Activated B cell treated with CpG ODN at 0.5 μM for 24 hours (primary cell): ENCODE measurements at places on chromosomes 13 and 19.

DNA sequence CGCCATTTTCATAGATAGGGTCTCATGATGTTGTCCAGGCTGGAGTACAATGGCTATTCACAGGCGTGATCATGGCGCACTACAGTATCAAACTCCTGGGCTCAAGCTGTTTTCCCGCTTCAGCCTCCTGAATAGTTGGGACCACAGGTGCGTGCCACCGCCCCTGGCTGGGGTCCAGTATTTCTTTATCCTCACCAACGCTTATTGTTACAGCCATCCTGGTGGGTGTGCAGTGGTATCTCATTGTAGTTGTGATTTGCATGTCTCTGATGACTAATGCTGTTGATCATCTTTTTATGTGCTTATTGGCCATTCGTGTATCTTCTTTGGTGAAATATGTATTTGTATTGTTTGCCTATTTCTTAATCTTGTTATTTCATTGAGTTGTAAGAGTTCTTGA is 49.0 kb downstream of the SIPA1L3 start:
- no peak for DNase-seq

GRCh38 chr13:35603593-35604285 is 127.2 kb upstream of the MAB21L1 start:
- DNase-seq, result no peak

DNA sequence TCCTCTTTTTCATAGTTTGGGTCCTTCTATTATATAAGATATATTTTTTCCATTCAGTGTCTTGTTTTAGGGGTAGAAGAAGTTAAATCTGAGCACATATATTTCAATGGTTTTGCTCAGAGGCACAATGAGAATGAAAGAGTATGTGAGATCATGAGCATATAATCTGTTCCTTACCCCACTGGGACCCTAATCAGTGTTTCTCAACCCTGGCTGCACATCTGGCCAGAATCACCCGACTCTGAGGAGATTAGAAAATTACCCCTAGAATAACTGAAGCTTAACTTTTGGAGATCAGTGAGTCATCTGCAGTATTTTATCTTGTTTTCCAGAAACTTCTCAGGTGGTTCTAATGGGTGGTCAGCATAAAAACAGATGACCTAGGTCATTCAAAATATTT is 782 bp downstream of the CYSLTR2 start:
- DNase-seq, result no peak

DNA sequence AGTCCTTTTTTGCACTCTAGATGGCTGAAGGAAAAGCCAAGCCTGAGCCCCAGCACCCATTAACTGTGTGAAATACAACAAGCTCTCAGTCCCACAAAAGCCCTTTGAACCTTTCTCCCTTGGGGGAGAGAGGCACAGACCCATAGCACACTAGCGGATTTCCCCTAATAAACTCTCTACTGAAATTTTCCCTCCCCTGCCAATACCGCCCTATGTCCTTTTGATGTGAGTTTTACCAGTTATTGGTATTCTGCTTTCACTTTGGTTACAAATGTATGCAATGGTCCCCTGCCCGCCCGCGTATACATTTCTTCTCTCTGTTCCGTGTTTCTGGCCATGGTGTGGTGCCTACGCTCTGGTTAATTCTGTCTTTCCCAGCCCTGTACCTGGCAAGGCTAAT is 54.0 kb upstream of the MYO16 start:
- DNase-seq, result no peak

GRCh38 chr13:108003626-108004025 is 211.7 kb downstream of the LIG4 start:
- DNase-seq, result no peak

DNA sequence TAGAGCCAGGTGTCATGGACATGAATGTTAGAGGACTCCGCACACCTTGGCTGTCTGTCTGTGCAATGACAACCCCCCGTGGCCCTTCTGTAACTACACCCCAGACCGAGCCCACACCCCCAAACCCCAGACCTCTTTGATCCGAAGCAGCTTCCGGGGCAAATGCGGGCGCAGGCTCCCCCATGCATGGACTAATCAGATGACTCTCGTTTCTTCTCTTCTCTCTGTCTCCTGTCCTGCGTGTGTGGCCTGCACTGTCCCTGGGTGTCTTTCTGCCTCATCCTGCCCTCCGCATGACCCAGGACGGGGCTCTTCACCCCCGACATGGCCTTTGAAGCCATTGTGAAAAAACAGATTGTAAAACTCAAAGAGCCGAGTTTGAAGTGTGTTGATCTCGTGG is 38.9 kb downstream of the TMED1 start:
- DNase-seq, result no peak

DNA sequence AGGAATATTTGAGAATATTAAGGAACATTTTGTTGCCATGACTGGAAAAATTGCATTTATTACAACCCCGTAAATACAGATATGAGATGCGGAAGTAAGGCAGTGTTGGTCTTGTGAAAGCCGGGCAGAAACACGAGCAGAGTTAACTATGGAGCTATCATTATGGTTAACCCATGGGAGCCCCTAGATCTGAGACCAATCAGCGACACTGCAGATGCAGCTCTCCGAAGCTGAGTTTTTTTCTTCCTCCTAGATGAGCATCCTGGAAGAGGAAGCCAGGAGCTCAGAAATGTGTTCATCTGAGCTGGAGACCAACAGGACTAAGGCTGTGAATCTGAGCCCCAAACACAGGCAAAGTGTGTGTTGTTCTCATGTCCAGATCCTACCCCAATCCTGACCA is 123.0 kb upstream of the KL start:
- DNase-seq, result no peak

GRCh38 chr13:59259165-59260000 is 904.3 kb downstream of the DIAPH3 start:
- no peak for DNase-seq

DNA sequence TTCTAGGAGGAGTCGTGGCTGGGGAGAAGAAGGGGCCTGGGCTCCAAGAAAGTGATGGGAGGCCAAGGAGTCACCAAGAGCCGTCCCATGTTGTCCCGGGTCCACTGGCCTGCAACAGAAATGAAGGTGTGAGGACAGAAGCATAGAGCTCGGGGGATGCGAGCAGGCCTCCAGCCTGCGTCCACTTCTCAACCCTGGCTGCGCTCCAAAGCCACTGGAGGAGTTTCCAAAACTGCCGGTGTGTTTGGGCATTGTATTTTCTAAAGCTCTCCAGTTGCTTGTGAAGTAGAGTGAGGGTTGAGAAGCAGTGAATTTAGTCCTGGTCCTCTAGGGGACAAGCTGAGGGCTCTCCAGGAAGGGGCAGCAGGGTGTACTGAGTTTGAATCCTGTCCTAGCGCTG is 13.0 kb downstream of the FFAR2 start:
- DNase-seq, result no peak

GRCh38 chr13:45143346-45143751 is 23.0 kb downstream of the GTF2F2 start:
- no peak for DNase-seq

GRCh38 chr13:111411919-111412650 is 91.6 kb downstream of the TEX29 start:
- DNase-seq, result no peak

- DNase-seq, result no peak
Observed at GRCh38 chr13:51552027-51552426, 32.2 kb upstream of the WDFY2 start.

- no peak for DNase-seq
Observed at GRCh38 chr13:90197722-90198121, 1149.8 kb upstream of the MIR17HG start.

- peak; percentile 60 for DNase-seq
Observed at GRCh38 chr19:53192771-53193534, at the start of gene ZNF665. ZNF665 (minus strand) TSS chr19:53193358; CDS start chr19:53182898, 10,460 bp downstream.
